ENCODE measurements at places on chromosomes 7 and 10.

- no peak for DNase-seq
Measured at GRCh38 chr7:94913391-94913790, 6.0 kb downstream of the PPP1R9A start.

DNA sequence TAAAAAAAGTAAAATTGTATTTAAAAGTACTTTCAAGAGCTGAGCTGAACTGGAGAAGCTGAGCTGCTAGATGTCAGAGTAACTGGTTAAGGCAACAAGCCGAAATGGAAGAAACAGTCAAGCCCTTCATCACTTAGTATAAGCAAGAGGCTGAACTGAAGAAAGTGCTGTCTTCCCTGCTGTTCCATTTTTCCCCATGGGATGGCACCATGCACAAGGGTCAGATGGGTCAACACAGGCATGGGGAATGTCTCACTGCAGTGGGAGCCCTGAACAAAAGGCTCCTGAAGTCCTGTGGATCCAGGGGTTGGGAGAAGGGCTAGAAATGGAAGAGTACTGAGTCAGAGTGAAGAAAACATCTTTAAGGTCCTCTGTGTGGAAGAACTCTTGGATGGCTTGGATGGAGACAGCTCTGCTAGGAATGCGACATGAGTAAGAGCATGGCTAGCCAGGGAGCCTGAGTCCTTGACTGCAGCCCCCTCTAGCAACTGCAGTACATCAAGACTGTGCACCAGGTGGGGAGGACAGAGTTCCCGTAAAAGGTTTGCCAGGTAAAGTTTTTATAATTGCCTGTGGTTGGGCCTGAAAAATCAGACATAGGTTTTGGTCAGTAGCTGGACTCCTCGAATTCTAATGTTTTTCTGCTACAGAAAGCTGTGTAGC lies 348.3 kb downstream of the GPR158 start:
- DNase-seq = no peak

DNA sequence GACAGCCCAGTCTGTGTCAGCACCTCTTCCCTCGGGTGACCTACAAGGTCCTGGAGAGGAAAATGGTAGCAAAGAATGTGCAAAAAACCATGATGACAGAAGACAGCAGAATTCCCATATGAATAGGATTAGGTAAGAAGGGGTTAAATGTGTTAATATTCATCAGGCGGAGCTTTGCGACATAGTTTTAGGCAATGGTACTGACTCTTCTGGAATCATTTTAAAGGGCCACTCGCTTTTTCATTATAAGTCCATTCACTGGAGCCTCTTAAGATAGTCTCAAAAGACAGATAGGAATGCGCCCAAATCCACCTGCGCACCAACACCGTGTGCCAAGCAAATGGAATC lies 38.2 kb downstream of the DLG5 start:
- DNase-seq = no peak

DNA sequence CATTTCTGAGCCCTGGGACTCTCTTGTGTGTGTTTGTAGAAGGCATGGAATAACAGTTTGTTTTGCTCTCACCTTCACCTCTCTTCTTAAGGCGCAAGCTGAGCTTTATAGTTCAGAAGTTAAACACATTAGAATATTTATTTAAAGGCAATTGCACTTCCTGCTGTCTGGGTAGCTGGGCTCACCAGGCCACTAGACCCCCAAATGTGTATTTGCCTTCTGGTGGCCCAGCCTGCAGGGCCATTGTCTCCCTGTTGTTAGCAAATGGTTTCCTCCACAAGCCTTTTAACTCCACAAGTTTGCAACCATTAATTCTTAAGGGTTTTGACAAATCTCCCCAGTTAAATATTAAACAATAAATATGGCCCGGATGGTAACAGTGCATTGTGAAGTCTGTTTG lies 31.1 kb upstream of the NEUROD6 start:
- no peak for DNase-seq

GRCh38 chr7:128863433-128863989 lies 855 bp downstream of the ATP6V1F start:
- DNase-seq = peak; percentile 57

DNA sequence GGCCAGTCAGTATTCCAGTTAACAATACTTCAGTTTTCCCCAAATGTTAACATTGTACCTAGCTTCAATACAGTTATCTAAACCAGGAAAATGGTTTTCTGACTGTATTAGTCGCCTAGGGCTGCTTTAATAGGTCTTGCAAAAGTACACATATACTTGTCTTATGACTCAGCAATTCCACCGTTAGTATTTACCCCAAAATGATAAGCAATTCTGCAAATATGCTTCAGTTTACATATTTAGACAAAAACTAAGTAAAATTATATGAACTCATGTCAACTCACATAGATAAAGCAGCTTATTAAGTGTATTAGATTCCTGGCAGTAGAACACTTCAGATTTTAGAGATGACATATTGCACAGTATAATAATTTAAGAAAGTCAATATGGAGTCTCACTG lies 363.3 kb downstream of the ARL4A start:
- DNase-seq = no peak

DNA sequence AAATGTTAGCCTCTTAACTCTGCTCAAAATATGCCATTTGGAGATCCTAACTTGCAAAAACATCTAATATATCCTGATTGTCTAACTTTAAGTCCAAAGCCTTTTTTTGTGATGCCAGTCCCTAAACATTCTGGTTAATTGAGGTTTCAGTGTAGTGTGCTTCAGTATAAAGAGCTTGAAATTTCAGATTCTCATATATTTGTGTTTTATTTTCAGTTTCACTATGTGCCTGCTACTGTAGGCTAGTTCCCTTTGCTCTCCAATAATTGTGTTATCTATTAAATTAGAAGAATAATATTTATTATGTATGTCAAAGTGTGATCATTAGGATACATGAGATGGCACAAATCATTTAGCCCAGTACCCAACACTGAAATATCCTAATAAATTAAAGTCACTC lies 1361.2 kb downstream of the XPNPEP1 start:
- DNase-seq = no peak

DNA sequence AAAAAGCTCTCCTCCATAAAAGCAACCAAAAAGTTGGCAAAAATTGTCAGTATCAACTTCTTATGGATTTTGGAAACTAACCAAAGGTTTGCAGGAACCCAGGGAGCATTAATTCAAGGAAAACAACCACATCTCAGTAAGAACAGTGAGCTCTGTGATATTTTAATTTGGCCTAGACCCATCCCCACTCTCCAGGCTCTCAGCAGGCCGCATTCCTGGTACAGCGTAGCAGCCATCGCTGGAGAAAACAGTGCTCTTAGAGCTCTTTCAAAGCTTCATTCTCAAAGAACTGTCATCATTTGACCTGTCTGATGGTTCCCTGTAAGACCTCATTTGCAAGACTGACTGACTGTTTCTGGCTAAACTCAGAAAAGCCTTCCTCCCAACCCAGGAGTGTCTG lies 81.9 kb downstream of the NUDCD3 start:
- no peak for DNase-seq

GRCh38 chr10:99832439-99832838 lies 50.0 kb downstream of the ABCC2 start:
- DNase-seq = no peak
